ENCODE measurements at places on chromosomes 12 and 14.

DNA sequence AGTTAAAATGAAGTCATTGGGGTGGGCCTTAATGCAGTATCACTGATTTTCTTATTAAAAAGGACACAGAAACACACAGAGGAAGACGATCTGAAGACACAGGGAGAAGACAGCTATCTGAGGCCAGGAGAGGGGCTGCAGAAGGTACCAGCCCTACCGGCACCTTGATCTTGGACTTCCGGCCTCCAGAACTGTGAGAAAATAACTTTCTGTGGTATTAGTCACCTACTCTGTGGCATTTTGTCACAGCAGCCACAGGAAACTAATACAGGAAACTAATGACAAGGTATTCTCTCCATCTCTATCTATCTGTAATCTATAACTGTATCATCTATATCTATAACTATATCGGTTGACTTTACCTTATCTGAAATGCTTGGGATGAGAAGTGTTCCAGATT lies 1149.5 kb downstream of the BCL11B start:
- DNase-seq, result no peak

- DNase-seq, result no peak
Observed at GRCh38 chr14:85463512-85463911, 66.4 kb upstream of the FLRT2 start.

- no peak for DNase-seq
Observed at GRCh38 chr14:87203346-87203745, 789.6 kb downstream of the GALC start.

DNA sequence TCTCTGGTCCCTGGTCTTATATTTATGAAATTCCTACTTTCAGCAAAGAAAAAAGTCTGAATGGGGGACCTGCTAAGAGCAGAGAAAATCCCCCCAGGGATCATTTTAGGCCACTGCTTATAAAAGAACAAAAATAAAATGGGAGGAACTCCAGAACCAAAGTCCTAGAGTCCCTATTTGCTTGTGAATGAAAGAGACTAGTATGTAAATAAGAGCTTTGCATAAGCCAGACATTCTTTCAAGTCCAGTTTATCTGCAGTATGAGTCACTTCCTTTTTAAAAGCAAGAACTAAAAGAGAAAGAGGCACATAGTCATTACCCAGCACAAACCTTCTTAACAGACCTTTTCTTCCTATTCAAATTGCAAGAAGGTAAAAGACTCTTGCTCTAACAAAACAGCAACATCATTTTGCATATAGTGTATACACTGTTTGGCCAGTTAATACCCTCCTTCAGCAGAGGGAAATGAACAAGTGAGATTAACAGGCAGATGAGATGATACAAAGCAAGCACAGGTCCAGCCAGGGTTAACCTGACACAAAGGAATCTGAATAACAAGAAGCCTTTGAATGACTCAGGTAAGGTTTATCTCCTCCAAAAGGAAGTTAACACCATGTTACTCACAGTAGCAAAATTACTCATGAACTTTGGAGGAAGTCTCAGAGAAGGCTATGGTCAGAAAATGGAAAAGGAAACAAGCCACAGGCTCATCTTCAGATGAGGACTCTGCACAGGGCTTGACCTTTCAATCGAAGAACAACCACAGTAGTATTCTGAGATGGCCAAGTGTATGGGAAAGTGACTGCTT lies 87.3 kb downstream of the PHLDA1 start:
- DNase-seq, result peak; percentile 86

DNA sequence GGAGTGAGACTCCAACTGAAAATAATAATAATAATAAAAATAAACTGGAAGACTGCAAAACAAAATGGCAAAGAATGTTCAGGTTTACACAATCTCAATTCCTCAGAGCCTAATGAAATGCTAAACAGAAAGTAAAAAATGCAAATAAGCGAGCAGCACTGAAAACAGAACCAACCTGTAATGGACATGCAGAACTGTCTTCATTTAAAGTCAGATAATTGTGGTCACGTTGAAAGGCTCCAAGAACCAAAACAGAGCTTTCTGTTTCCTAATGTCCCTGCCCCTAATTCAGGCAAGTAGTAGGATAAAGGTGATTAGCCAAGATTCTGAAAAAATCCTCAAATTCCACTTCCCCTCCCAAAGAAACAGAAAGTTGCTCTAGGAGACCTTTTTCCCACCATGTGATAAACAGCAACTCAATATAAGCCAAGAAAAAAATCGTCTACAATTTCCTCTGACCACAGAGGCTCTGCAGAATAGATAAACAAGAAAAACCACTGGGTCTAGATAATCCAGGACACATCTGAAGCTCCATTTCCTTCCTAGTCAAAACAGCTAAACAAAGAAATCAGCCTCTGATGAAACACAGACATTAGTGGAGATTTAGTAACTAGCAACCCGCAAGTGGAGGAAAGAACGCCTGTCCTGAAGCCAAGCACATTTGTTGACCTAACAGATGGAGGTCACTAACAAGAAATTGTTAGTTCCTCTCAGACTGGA lies 3.0 kb downstream of the MIS18BP1 start:
- DNase-seq, result peak; percentile 79

DNA sequence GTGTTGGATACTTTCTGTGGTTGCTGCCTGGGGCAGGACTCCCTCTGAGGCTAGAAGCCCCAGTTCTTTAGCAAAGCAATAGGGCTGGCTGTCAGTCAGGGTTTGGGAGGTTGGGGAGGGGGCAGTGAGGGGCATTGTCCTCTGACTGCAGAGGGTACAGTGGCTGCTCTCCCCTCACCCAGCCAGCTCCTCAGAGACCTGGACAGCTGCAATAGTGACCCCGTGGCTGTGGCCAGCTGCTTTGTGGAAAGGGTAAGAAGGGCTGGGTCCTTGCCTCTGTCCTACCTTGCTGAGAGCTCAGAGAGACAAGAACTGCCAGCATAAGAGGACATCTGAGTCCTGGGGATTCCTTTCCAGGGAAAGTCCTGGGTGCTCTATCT lies 25.8 kb downstream of the PLEKHG3 start:
- no peak for DNase-seq

- no peak for DNase-seq
Observed at GRCh38 chr12:131855521-131856142, 27.4 kb downstream of the MMP17 start.

- no peak for DNase-seq
Observed at GRCh38 chr12:40907115-40907527, 214.9 kb downstream of the CNTN1 start.

DNA sequence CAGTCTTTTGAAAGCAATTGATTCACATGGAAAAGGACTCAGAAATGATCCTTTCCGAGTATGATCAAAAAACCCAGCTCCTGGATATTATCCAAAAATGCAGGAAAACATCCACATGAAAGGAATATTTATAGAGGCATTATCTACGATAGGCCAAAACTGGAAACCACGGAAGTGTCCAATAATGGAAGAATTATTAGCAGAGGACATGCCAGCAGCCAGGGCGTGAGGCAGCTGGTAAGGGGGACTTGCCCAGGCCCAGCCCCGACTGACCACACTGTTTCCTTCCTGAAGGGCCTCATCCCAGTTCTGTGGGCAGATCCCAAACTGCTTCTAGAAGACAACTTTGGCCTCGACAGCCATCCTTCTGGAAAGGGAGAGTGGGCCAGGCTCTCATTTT lies 20.5 kb downstream of the ACTN1 start:
- peak; percentile 65 for DNase-seq

DNA sequence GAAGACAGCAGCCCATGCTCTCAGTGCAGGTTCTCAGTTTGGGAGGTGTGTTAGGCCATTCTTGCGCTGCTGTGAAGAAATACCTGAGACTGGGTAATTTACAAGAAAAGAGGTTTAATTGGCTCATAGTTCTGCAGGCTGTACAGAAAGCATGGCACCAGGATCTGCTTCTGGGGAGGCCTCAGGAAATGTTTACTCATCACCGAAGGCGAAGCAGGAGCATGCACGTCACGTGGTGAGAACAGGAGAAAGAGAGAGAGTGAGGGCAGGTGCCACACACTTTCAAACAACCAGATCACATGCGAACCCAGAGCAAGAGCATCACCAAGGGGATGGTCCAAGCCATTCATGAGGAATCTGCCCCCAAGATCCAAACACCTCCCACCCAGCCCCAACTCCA lies 9.0 kb upstream of the LRP6 start:
- DNase-seq, result no peak

- no peak for DNase-seq
Observed at GRCh38 chr12:49821373-49822287, 6.6 kb downstream of the NCKAP5L start.

DNA sequence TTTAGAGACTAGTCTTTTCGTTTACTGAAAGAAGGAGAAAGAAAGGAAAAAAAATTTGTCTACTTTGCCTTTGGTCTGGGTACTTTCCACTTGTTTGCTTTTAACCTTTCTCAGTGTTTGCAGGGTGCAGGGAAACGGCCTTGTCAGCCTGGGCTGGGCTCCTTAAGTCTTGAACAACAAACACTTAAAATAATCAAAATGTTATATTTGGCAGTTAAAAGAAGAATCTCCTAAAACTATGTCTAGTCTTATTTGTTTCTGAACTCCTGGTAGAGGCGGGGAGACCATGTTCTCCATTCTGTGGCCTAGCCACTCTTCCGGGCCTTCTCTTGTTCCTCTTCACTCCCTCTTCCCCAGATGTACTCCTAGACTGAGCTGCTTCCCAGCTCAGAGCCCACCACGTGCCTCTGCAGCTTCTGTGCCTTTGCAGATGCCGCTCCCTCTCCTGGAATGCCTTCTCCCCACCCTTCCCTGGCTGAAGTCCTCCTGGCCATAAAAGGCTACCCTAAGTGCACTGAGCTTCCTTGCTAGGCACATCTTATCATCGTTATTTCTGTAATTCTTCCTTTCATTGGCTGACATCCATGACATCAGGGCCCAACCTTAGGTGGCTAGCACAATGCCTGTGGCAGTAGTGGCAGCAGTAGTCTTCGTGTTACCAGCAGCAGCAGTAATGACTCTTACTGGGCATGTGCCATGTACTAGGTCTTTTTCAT lies 432.9 kb downstream of the ZFP36L1 start:
- peak; percentile 72 for DNase-seq

DNA sequence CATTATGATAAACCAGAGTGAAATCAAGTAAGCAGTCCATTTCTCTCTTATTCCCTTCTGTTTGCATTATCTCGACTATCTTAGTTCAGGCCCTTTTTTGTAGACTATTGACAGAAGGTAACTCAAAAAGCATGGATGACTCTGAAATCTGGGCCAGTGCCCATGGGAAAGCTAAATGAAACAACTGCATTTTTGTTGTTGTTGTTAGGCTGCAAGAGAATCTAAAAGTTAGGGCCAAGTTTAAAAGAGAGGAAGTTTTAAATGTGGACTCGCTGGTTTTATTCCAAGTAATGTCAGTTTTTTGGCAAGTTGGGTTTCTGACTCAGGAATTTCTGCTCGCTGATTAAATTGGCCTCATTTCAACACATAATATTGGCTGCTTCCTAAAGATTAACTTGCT lies 201.1 kb downstream of the PIK3C2G start:
- DNase-seq, result peak; percentile 93

DNA sequence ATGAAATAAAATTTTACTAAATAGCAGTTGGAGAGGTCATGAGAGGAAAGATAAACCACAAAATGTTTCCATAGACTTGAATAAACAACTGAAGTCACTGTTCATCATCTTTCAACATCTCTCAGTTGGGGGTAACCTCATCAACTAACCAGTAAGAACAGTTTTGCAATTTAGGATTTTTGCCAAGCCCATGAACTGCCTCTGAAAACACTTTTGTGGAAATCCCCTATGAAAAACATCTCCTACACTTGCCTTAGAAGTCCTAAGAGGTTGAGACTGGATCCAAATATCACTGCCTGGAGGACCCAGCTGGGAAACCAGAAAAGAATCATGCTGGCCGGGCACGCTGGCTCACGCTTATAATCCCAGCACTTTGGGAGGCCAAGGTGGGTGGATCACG lies 273.1 kb downstream of the C12orf50 start:
- peak; percentile 38 for DNase-seq

DNA sequence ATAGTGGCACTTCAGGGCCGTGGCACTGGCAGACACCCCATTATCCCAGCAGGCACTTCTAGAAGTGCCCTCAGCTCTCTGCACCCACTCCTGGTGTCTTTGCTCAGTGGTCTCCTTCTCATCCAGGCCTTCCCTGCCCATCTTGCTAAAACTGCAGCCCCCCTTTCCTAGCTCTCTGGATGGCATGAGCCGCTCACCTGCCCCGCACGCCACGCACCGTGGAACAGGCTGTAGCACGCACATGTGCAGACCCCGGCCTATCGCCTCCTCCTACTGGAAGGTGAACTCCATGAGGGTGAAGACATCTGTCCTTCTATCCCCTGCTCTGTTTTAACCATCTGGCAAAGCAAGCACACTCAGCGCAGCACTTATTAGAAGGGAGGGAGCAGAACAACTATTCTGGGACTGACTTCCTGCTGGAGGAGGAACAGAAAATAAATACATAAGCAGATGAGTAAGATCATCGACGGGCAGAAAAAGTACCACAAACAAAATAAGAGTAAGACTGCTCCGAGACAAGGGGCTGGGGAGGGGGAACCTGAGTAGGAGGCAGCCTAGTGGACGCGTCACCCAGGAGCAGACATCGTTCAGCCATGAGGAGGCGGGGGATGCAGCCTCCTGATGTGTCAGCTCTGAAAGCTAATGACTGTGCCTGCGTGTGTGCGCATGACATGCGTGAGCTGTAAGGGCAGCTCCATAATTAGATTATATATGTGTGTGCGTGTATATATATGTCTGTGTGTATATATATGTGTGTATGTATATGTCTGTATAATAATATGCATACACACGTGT lies 7.8 kb upstream of the FZD10 start:
- DNase-seq, result no peak

DNA sequence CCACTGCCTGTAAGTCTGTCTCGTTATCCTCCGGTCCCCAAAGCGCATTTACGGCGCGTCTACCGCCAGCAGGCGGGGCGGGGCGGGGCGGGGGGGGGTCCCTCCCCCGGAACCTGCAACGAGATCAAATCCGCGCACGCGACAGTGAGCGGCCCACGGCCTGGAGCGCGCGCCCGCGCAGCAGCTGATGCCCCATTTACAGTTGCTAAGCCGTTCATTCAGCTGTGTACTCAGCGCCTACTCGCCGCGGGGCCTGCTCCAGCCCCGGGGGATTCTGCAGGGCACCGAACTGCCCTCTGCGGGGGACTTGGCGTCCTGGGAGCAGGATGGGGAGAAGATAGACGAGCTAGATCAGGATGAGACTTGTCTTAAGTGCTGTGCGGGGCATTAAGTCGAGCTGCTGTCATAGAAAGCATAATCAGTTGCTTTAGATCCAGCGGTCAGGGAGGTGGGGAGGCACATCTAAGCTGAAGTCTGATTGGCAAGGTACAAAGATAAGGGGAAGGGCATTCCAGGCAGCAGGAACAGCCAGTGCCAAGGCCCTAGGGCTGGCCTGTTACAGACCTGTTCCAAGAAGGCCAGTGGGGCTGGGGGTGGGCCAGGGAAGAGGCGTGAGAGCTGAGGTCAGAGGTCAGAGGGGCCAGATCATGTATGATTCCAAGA lies 1.4 kb upstream of the CCDC85C start:
- peak; percentile 61 for DNase-seq

- DNase-seq, result peak; percentile 92
Observed at GRCh38 chr12:124369055-124369826, 74.3 kb downstream of the RFLNA start.

All from AG10803 (cell line).